ENCODE measurements at places on chromosomes 7 and 10.

DNA sequence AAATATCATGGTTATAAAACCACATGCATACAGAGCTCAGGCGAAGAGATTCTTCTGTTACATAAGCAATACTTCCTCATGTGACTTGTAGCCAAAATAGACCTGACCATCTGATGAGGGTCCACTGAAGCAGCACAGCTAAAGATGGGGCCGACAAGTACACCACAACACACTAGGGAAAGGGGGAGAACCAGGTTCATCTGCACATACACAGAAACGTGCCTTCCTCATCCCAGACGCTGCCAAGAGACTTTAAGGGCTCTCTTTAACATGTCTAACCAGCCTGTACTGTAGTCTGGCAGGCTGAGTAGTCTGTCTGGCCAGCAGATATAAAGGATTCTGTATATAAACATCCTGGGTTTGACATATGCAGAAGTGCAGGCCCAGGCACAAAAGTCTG is 30.3 kb downstream of the ERCC6 start:
- no peak for DNase-seq

- DNase-seq: no peak
Observed at GRCh38 chr7:20514364-20514763, 101.1 kb upstream of the ABCB5 start.

DNA sequence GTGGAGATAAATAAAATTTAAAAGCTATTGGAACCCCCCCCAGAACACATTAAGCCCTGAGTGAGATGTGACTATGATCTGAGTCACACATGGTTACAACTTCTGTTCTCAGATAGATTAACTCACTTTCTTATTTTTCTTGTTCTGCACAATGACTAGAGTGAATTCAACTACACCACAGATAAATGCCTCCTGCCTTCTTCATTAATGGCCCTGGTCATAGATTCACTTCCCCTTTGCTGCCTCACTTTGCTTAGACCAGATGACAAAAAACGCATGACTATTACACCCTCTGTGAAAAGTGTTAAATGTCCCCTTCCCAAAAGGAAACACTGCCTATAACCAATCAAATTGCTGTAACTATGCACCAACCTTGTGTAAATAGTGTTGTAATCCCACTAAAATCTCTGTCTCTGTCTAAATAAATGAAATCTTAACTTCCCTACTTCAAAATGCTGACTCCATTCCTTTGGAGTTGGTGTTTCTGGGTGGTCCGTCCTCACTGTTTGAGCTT is 49.4 kb downstream of the AKR1D1 start:
- no peak for DNase-seq

GRCh38 chr7:125450749-125451148 is 521.1 kb upstream of the POT1 start:
- DNase-seq: no peak

DNA sequence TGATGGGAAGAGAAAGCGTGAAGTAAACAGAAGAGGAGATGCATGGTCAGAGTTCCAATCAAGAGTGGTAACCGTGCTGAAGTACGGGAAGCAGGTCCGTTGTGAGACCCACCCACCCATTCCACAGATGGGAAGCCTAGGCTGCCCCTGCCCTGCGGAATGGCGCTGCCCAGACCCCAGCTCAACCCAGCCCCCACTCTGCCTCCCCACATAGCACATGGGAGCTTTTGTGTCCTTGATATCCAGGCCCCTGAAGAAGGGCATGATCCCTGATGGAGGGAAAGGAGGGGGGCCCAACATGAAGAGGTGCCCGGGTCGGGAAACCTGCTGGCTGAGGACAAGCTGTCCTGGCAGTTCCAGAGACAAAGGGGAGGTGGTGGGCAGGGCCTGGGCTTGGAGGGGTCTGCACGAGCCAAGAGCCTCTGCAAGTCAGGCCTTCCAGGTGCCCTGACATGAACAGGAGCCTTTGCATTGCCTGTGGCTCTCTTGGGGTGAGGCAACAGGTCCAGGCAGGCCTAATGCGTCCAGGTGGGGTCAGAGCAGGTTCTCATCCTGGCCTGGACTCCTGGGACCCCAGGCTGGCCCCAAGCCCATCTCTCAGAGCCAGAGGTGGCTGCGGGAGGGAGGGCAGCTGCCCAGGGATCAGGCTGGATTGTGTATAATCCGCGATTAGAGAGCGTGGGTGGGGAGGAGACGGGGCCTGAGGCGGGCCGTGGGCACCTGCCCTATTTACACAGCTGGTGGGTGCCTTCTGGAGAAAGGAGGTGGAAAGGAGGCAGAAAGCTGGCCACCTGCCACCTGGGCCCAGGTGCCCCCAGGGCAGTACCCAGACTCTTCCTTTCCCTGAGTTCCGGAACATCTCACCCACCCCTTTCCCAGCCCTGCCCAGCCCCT is 23.5 kb downstream of the YKT6 start:
- no peak for DNase-seq

DNA sequence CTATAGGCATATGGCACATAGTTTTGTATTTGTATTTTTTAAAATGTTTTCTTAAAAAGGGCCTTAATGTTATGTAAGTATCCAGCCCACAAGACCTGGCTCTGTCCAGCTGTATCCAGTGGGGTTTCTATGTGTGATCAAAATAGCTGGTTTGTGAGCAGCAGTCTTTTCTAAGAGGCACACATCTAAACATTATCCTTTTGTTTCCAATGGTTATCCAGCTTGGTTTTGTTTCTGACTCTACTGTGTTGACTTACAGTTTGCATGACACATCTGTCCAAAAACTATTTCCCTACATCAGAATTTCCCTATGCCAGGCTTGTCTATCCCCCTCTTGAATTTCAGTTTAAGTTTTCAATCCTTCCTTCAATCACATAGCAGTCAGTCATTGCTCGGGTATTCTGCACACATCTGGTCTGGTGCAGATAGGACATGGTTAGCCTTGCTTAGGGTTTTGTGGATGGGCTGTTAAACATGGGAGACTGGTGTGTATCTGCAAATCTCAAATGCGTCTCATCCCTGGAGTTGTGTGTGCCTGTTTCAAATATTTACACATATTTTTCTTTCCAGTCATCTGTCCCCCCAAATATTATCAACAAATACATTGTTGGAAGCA is 104.2 kb downstream of the SAMD9 start:
- no peak for DNase-seq

- DNase-seq: no peak
Observed at GRCh38 chr7:15685358-15686294, 857 bp downstream of the MEOX2 start.
